Chondrocyte (in vitro differentiated cells): ENCODE measurements at places on chromosomes 11 and 22.

DNA sequence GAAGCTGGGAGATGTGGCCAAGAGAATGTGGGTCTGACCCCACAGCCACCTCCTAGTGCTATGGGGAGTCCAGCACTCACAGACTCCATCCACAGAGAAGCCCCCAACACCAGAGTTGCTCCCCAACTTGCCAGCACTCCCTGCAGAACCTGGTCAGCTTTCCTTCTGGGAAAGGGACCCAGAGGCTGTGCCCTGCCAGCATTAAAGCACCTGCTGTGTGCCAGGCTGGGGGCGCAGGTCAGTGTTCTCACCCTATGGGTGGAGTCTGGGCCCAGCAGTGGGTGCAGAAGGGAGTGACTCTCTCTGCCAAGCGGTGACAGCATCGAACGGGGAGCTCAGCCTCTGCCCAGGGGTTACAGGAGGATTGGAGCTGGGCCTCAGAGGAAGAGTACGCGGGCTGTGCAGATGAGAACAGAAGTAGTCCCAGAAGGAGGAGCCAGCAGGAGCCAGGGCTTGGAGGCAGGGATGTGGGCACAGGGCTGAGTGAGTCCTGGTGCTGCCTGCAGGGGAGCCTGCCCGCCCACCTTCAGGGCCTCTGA is 114.4 kb downstream of the MPPED1 start:
- no peak for DNase-seq

- DNase-seq = peak; percentile 54
Measured at GRCh38 chr11:14972581-14973495, 687 bp upstream of the CALCA start.

- DNase-seq = no peak
Measured at GRCh38 chr11:105429096-105429910, 180.6 kb upstream of the GRIA4 start.

- DNase-seq = no peak
Measured at GRCh38 chr11:129999407-129999806, 3.2 kb downstream of the PRDM10 start.

DNA sequence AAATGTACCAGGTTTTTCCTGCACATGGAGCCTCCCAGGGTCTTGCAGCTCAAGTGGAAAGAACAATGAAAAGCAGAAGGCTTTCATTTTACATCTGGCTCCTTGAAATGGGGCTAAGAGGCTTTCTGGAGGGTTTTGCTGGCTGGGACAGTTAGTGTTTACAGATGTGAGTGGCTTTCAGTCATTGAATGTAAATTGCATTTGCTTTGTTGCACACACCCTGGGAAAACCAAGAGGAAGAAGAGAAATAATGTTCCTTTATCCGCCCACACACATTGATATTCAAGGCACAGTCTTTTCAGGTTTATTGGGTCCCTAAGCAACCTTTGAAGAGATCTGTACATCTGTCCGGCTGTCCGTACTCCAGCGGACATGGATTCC is 144.5 kb downstream of the SPON1 start:
- no peak for DNase-seq

- no peak for DNase-seq
Measured at GRCh38 chr11:82720267-82721065, 13.2 kb downstream of the FAM181B start.

DNA sequence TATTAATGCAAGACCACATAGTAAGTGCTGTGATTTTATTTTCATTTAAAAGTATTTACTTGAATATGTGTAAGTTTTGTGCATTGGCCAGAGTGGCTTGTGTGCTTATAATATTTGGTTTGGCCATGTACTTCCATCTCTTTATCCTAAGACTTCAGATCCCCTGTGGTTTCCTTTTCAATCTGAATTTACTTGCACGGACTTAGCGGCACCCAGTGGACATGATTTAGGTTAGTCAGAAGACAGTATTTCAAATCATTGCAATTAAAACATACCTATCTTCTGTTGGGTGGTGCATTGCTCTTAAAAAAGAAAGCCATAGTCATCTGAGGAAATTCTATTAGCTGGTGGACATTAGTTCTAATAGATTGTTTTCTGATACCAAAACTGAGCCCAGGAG is 30.7 kb downstream of the PIWIL4 start:
- DNase-seq = no peak

DNA sequence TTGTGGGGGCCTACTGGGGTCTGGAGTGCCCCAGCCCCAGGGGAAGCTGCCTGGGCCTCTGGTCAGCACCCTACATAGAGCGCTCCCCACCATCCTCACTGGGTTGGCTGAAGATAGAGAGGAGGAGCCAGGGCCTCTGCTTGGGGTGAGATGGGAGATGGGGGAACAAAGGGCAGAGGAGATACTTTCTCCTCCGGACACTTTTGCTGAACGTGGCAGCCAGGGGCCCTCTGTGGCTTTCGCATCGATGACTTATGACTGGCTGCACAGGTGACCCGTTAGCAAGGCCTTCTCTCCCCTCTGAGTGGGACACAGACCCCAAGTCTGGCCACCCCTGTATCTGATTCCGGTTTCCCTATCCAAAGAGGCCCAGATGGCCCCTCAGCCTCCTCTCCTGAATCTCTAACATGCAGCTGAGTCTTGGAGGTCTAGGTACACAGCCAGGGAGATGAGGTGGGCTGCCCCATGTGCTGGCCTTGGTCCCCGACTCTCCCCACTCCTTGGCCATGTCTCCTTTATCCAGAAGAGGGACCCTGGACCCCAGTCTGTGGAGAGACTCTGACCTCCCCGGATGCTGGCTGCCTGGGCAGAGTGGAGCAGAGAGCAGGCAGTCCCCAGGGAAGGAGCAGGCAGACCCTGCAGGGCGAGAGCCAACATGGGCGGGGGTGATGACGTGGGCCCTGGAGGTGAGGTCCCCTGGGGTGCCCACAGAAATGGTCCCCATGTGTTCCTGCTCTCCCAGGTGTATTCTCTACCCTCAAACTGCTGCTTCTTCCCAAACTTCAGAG is 59.3 kb upstream of the NECTIN1 start:
- DNase-seq = peak; percentile 77
